ENCODE measurements at places on chromosomes 16 and 17.

- no peak for DNase-seq
Observed at GRCh38 chr16:9007177-9007794, 43.6 kb upstream of the USP7 start.

- DNase-seq, result no peak
Observed at GRCh38 chr17:81608082-81608481, 28.8 kb downstream of the NPLOC4 start.

- no peak for DNase-seq
Observed at GRCh38 chr16:50580180-50580798, 32.1 kb downstream of the NKD1 start.

- DNase-seq, result no peak
Observed at GRCh38 chr17:15233022-15233805, 31.9 kb downstream of the PMP22 start.

- DNase-seq, result no peak
Observed at GRCh38 chr17:63378411-63379375, 67.4 kb downstream of the CYB561 start.

DNA sequence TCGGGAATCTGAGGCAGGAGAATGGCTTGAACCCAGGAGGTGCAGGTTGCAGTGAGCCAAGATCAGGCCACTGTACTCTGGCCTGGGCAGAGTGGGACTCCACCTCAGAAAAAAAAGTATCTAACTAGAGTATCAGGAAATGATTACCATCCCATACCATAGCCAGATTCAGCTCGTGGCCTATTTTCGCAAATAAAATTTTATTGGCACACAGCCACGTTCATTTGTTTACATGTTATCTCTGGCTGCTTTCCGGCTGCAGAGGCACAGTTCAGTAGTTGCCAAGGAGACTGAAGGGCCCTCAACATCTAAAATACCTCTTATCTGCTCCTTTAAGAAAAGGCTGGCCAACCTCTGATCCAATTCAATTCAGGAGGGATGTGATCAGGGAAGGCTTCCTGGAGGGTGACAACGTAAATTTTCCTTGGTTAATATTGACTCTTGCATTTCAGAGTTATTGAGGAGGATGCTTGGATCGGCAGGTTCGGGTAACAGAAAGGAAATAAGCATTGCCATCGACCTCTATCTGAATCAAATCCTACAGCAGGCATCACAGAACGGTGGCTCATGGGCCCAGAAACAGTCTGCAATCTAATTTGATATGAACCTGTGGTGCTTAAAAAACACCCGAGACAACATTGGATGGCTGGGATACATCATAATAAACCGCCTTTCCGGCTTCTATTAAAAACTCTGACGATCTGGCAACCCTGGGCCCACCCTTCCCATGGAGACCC, 73.8 kb downstream of the XYLT1 start:
- DNase-seq, result peak; percentile 45

DNA sequence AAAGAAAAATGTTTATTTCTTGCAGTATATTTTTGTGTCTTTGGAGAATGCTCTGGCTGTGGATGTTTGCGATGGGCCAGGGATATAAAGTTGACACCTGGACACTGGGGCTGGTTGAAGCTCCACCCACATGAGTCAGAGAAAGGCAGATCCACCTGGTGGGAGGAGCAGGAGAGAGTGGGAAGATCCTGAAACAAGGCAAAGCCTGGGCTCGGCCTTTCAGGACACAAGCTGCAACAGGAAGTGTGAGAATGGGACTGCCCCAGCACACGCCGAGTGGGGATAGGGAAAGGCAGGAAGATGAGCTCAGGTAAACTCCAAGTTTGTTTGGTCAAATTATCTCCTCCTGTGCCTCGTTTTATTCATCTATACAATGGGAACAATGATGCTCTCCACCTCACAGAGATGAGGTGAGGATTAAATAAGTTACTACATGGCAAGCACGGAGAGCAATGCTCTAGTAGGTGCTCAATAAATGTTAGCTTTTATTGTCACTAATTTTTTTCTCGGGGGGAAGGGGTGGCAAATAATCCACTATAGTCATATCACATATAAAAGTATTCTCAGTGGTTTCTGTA, 21.4 kb upstream of the PITPNM3 start:
- DNase-seq, result no peak

DNA sequence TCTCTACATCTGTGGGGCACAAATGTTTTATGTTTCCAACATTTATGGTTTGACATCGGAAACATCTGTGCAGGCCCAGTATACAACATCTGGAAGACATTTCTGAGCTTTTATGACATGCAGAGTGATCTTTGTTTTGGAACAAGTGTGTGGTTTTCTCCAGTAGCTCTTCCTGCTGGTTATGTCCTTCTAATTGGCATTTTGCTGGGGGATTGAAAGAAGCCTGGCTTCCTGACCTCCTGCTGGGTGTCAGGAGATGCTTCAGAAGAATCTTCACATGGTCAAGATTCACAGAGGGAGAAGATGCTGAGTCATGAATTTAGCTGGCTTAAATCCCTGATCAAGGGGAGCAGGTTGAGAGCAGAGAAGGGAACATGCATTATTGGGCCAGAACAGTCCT, 279.5 kb upstream of the MYOCD start:
- DNase-seq, result no peak

DNA sequence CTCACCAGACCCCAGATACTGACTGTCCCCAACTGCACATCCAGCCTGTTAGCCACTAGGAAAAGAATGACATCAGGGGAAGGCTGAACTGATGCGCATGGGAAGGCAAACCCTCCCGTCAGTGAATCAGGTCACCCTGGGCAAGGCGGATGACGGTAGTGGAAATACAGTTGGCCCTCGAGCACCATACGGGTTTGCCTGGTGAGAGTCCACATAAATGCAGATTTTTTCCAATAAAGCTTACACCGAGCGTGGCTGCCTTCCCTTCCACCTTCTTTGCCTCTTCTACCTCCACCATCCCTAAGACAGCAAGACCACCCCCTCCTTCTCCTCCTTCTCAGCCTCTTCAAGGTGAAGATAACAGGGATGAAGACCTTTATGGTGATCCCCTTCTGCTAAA, 236.1 kb upstream of the TNRC6C start:
- DNase-seq, result no peak

- peak; percentile 60 for DNase-seq
Observed at GRCh38 chr16:81745704-81746558, 33.2 kb upstream of the PLCG2 start.

DNA sequence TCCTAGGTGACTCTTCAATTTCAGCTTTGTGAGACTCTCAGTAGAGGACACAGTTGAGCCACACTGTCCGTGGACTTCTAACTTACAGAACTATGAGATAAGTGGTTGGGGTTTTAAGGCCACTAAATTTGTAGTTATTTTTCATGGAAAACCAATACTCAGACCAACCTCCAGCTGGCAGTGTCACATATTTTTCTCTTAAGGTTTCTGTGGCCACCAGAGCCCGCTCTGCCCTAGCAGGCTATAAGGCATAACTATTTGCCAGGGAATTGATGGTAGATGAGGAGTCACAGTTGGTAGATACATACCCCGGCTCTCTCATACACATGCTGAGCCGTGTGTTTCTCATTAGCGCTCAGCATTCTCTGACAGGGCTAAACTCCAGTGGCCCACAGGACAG, 336.8 kb upstream of the MON1B start:
- no peak for DNase-seq

- DNase-seq, result no peak
Observed at GRCh38 chr17:72192800-72193192, 72.0 kb downstream of the SOX9 start.

DNA sequence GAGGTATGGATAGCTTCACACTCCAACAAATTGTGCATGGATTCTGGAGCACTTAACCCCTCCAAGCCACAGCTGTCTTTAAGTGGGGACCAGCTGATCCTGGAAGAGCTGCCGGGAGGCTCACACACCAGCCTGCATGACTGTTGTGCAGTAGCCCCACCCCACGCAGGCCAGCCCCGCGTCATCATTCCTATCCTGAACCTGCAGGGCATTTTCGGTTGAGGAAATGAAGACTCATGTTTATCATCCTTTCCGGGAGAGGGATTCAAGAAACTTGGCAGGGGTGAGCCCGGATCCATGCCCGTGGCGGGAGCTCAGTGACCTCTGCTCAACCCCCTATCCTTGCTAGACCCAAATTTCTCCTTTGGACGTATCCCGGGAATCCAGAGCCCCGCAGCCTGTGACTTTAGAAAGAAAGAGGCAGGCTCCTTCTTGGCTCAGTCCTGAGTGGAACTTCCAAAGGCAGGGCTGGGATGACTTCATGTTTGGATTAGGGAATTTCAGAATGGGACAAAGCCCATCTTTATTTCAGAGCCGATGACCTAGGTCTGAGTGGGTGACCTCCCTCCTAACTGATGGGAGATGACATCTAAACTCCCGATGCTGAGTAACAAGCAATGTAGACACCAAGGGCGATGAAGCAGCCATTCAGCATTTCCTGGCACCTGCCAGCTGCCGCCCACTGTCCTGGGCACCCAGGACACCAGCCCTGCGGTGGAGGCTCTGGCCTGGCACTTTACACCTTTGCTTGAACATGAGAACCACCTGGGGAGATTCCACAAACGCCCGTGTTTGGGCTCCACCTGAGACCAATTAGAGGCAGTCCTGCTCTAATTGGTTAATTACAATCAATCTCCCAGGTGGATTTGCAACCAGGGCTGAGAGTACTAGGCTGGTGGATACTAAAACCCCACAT, 43.3 kb upstream of the CMIP start:
- DNase-seq, result no peak

Data from T follicular helper cell (primary cell).